ENCODE measurements at places on chromosomes 2 and 18.

- DNase-seq = no peak
These were observed 8.3 kb downstream of the ARL5A start for GRCh38 chr2:151819920-151820319.

DNA sequence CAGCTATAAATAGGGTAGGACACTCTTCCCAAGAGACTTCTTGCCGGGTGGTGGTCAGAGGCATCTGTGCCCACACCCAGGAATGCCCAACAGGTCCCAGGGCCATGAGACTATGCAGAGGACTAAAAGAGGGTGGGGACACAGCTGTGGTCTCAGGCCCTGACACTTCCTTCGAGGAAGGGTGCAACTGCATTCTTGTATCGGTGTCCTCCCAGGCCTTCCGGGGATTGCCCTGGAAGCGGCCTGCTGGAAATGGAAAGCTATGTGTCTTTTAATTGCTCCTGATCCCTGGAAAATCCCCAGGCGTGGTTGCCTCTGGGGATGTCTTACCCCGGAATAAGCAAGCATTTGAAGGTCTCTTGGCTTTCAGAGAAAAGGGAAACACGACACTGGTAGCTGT is 176.7 kb downstream of the SOX11 start:
- no peak for DNase-seq

GRCh38 chr2:60351321-60351720 is 202.1 kb downstream of the BCL11A start:
- DNase-seq = no peak

DNA sequence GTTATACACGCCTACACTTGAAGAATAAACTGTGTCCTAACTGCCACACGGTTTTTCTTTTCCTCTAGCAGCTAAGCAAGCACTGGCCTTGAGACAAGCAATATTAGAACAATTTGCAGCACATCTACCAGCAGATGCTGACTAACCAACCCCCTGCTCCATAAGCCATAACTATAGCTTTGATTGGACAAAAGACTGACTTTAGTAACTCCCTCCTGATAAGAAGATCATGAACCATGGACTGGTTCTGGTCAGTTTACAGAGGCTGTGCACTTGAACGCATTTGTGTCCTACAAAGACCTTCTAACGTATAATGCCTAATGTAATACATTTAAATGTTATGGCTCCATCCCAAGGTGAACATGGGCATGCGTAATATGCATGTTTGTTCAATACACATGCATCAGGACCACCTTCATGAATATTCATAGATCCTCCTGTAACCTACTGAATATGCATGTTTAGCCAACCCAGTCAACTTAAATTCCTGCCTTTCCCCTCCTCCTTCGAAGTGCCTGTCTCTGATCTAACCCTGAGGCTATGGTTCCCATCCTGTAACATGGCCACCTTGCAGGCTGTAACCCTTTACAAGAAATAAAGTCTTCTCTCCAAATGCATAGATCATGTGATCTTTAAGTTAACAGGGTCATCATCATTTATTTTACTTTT is 26.5 kb downstream of the SLC4A5 start:
- DNase-seq = no peak

GRCh38 chr2:196315388-196316049 is 144.1 kb upstream of the STK17B start:
- DNase-seq = no peak

- no peak for DNase-seq
These were observed 5.3 kb upstream of the PXDN start for GRCh38 chr2:1749489-1750119.
